ENCODE measurements at places on chromosomes 1 and 21.

GRCh38 chr1:17194615-17195528 is 10.1 kb upstream of the PADI1 start:
- no peak for DNase-seq
- H3K27ac ChIP-seq, result no peak overlapping the region
- no peaks in the 10 kb centered on the region for H3K27me3 ChIP-seq
- H3K36me3 ChIP-seq, result no peaks in the 10 kb centered on the region
- H3K4me1 ChIP-seq, result no peaks in the 10 kb centered on the region
- H3K4me3 ChIP-seq, result no peak overlapping the region

- peaks cover 21% of the 10 kb centered on the region for H3K4me1 ChIP-seq
- DNase-seq, result no peak
- H3K27me3 ChIP-seq, result no peaks in the 10 kb centered on the region
- no peak overlapping the region for H3K4me3 ChIP-seq
Measured at GRCh38 chr1:63819795-63820194, 46.0 kb downstream of the ROR1 start.

GRCh38 chr1:202397256-202397655 is 48.8 kb downstream of the PPP1R12B start:
- no peak overlapping the region for H3K27ac ChIP-seq
- no peak for DNase-seq
- no peaks in the 10 kb centered on the region for H3K36me3 ChIP-seq
- no peak overlapping the region for H3K4me3 ChIP-seq

GRCh38 chr1:10671622-10672342 is 124.7 kb downstream of the CASZ1 start:
- DNase-seq, result no peak
- H3K27me3 ChIP-seq, result no peaks in the 10 kb centered on the region
- no peak overlapping the region for H3K27ac ChIP-seq
- peaks cover 16% of the 10 kb centered on the region for H3K4me1 ChIP-seq
- peaks cover 4% of the 10 kb centered on the region for H3K36me3 ChIP-seq

GRCh38 chr1:48007047-48007446 is 9.9 kb upstream of the TRABD2B start:
- H3K36me3 ChIP-seq, result no peaks in the 10 kb centered on the region
- no peaks in the 10 kb centered on the region for H3K27me3 ChIP-seq
- H3K27ac ChIP-seq, result no peak overlapping the region
- H3K4me1 ChIP-seq, result no peaks in the 10 kb centered on the region
- no peak for DNase-seq

DNA sequence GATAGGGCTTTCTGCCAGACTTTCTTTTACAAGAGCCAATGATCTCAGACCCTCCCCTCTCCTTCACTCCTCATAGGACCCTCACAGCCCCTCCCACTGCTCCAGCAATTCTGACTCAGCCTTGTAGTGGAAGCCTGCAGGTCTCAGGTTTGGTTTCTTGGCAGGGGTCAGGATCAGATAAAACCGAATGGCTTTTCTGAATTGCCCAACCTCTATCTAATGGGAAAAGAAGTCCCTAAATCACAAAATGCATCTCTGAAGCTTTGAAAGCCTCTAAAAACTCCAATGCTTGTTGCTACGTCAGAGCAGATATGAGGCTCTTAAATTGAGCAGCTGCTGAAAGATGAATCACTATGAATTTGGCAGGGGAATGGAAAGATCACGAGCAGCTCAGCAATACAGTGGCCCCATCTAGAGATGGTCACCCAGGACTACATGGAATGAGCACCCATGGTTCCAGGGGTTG is 74.5 kb downstream of the NID1 start:
- H3K36me3 ChIP-seq, result peaks cover 6% of the 10 kb centered on the region
- no peak for DNase-seq
- H3K27me3 ChIP-seq, result no peaks in the 10 kb centered on the region
- no peak overlapping the region for H3K27ac ChIP-seq
- H3K4me1 ChIP-seq, result no peaks in the 10 kb centered on the region

- peaks cover 21% of the 10 kb centered on the region for H3K4me1 ChIP-seq
- H3K4me3 ChIP-seq, result no peak overlapping the region
- no peaks in the 10 kb centered on the region for H3K27me3 ChIP-seq
- no peaks in the 10 kb centered on the region for H3K36me3 ChIP-seq
- no peak for DNase-seq
Measured at GRCh38 chr1:94095112-94095637, 25.8 kb downstream of the ABCA4 start.

GRCh38 chr1:3707939-3708328 is 44.3 kb upstream of the CCDC27 start:
- no peak overlapping the region for H3K27ac ChIP-seq
- no peaks in the 10 kb centered on the region for H3K36me3 ChIP-seq
- no peak for DNase-seq
- no peaks in the 10 kb centered on the region for H3K27me3 ChIP-seq
- no peaks in the 10 kb centered on the region for H3K4me1 ChIP-seq

GRCh38 chr1:230253150-230253549 is 173.0 kb downstream of the PGBD5 start:
- H3K27ac ChIP-seq, result no peak overlapping the region
- DNase-seq, result no peak
- H3K36me3 ChIP-seq, result peaks cover 14% of the 10 kb centered on the region
- no peaks in the 10 kb centered on the region for H3K4me1 ChIP-seq
- no peaks in the 10 kb centered on the region for H3K27me3 ChIP-seq

- H3K36me3 ChIP-seq, result no peaks in the 10 kb centered on the region
- H3K4me3 ChIP-seq, result no peak overlapping the region
- no peak overlapping the region for H3K27ac ChIP-seq
- DNase-seq, result no peak
Measured at GRCh38 chr1:210792250-210793102, 341.5 kb downstream of the KCNH1 start.

DNA sequence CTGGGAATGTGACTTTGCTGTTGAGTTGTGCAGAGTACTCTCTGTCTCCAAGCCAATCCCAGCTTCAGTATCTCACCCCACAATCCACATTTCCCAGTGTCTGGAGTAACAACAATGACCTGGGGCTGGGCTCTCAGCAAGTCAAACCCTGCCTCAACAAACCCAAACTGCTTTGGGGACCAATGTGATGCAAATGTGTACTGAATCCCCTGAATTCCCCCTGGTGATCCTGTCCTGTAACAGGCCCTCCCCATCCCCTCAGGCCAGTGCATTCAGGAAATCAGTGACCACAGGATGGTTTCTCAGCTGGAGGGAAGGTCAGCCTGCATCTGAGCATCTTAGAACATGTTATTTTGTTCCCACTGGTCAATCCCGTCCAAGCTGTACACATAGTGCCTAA is 36.7 kb upstream of the HAO2 start:
- H3K27me3 ChIP-seq, result no peaks in the 10 kb centered on the region
- no peak overlapping the region for H3K27ac ChIP-seq
- peaks cover 5% of the 10 kb centered on the region for H3K4me1 ChIP-seq
- no peak overlapping the region for H3K4me3 ChIP-seq

DNA sequence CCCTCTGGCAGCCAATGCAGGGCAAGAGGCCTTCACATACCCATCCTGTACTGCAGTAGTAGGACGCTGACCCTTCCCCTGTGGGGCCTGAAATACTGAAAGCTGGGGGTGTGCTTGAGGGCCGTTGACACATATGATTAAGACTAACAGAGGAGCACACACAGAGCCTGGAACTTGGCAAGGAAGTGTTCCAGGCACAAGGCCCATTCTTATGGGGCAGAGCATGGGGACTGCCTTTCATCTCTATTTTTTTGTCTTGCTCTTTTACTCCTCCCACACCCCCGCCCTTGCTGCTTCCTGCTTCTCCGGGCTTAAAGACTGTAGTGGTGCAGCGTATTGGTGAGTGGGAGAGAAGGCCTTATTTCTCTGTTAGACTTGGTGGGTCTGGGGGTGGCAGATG is 137.4 kb downstream of the BACH1 start:
- H3K36me3 ChIP-seq, result no peaks in the 10 kb centered on the region
- peak; percentile 70 for DNase-seq
- peaks cover 4% of the 10 kb centered on the region for H3K4me1 ChIP-seq
- no peak overlapping the region for H3K4me3 ChIP-seq
- H3K27ac ChIP-seq, result no peak overlapping the region
- no peaks in the 10 kb centered on the region for H3K27me3 ChIP-seq

DNA sequence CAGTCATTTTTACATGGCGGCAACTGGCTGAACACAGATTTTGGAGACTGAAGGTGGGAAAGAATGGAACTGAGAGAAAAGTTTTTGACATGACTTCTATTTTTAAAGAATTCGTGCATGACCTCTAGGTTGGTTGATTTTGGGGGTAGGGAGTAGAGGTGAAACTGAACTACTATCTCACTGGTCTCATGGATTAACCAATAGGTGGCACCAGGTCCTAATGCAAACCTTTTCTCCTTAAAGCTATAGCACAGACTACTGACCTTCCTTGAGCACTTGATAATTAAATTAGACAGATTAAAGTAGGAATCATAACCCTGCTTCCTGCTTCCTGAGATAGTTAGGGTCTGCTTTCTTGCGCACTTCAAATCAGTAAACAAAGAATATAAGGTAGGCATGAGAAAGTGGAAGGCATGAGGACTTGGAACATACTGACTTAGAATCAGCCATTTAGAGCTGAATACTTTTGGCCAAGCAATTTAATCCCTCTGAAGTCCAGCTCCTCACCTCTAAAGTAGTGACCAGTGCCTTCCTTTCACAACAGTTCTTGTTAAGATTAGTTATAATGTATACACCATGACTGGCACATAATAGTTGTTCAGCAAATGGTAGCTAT is 206.0 kb downstream of the CENPF start:
- no peak for DNase-seq
- no peaks in the 10 kb centered on the region for H3K27me3 ChIP-seq
- H3K4me1 ChIP-seq, result no peaks in the 10 kb centered on the region
- H3K4me3 ChIP-seq, result no peak overlapping the region

GRCh38 chr1:56547977-56548376 is 31.4 kb downstream of the PLPP3 start:
- no peaks in the 10 kb centered on the region for H3K27me3 ChIP-seq
- no peak overlapping the region for H3K27ac ChIP-seq
- H3K36me3 ChIP-seq, result no peaks in the 10 kb centered on the region
- no peak overlapping the region for H3K4me3 ChIP-seq
- H3K4me1 ChIP-seq, result peaks cover 5% of the 10 kb centered on the region
- DNase-seq, result no peak

DNA sequence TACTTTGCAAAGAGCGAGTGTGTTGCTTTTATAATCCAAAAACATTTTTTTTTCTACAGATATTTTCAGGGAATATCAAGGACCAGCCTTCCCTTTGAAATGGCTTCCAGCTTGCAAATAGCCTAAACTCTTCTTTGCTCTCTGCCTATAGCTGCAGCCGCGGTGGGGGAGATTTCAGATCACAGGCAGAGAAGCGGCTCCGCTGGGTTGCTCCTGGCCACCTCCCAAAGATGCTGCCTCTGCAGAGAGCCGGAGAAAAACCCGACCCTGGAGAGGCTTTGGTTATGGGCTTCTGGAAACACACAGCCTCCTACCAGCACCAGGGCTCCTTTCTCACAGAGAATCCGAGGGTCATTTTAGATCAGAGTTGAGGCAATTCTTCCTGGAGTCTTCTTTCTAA is 18.6 kb upstream of the PAX7 start:
- H3K27me3 ChIP-seq, result no peaks in the 10 kb centered on the region
- DNase-seq, result no peak
- no peaks in the 10 kb centered on the region for H3K4me1 ChIP-seq

DNA sequence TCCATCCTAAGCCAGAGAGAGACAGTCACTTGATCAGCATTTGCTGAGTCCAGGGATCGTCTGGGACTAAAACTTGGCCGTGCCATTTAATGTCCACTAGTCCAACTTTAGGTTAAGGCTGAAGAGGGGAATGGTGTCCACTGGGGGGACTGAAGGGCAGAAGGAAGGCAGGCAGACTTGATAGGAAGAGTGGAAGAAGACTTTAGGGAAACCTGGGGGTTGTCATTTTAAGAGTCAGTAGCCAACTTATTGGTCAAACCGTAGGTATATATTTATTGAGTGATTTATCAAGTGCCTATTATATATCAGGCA is 1.3 kb upstream of the LMOD1 start:
- H3K27me3 ChIP-seq, result peaks cover 23% of the 10 kb centered on the region
- no peak for DNase-seq
- peak overlapping the region; percentile 75 for H3K27ac ChIP-seq
- no peak overlapping the region for H3K4me3 ChIP-seq

DNA sequence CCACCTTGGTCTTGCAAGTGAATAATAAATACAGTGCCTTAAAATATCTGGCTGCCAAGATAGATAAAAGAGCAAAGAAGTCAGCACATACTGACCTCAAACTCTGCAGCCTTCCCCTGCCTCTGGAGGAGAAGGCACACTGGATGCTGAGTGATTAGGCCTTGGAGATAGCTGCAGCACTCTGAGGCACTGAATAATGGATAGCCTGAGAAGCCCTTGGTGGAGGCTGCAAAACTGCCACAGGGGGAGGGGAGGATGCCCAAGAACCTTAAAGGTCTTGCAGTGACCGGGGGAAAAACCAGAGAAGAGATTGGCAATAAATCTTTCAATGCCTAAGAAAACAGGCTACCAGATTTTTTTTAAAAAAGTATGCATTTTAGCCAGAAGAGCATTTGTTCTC is 167.4 kb upstream of the PRMT6 start:
- H3K36me3 ChIP-seq, result no peaks in the 10 kb centered on the region
- no peaks in the 10 kb centered on the region for H3K27me3 ChIP-seq
- DNase-seq, result no peak
- H3K27ac ChIP-seq, result no peak overlapping the region
- H3K4me1 ChIP-seq, result no peaks in the 10 kb centered on the region

DNA sequence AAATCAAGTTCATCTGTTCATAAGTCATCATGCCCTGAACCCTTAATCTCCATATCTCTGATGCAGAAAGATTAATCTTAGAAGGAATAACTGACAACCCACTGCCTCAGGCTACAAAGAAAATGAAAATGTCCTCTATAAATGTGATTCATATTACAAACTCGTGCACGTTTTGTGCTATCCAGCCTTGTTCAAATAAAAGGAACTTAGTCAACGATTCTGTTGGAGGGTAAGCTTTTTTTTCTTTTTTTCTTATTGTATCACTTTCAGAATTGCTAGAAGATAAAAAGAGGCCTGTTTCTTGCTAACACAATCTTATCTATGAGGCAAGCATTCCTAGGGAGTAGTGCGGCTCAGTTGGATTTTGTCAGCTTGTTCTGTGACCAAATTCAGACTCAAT is 228.4 kb downstream of the TM2D1 start:
- no peaks in the 10 kb centered on the region for H3K27me3 ChIP-seq
- H3K27ac ChIP-seq, result no peak overlapping the region
- H3K4me3 ChIP-seq, result no peak overlapping the region
- DNase-seq, result no peak

DNA sequence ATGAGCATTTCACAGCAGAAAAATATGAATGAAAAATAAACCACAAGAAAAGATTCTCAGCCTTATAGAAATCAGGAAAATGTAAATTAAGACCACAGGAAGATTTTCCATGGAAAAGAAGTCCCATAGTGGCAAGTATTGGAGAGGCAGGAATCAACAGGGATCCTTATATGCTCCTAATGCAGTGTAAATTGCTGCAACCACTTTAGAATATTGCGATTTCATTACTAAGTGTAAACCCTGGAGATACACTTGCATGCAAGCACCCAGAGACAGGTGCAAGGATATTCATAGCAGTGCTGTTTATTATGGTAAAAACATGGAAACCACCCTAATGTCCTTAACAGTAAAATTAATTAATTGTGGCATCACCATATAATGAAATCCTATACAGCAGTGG is 10.6 kb upstream of the LRP8 start:
- peaks cover 3% of the 10 kb centered on the region for H3K4me1 ChIP-seq
- H3K4me3 ChIP-seq, result no peak overlapping the region
- H3K27ac ChIP-seq, result no peak overlapping the region
- no peaks in the 10 kb centered on the region for H3K36me3 ChIP-seq

GRCh38 chr1:39091845-39092645 is 65.9 kb downstream of the NDUFS5 start:
- no peaks in the 10 kb centered on the region for H3K27me3 ChIP-seq
- peak; percentile 85 for DNase-seq
- no peaks in the 10 kb centered on the region for H3K4me1 ChIP-seq
- no peaks in the 10 kb centered on the region for H3K36me3 ChIP-seq
